Retina (tissue), 1 donor: ENCODE measurements at places on chromosomes 11 and 22.

DNA sequence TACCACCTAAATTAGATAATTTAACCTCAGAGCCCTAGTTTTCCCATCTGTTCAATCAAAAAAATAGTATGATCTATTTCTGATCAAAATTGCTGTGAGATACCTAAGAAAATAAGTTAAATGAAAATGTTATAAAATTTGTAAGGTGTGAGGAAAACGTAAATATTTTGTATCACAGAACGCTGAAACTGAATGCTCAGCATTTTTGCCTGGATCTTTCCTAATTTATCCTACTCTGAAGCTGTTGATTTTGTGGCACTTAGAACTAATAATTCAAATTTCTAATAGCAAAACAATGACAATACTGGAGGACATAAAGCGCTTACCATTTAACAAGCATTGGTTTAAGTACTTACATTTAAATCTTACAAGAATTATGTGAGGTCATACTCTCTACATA lies 674.2 kb downstream of the FAM181B start:
- no peak for DNase-seq

DNA sequence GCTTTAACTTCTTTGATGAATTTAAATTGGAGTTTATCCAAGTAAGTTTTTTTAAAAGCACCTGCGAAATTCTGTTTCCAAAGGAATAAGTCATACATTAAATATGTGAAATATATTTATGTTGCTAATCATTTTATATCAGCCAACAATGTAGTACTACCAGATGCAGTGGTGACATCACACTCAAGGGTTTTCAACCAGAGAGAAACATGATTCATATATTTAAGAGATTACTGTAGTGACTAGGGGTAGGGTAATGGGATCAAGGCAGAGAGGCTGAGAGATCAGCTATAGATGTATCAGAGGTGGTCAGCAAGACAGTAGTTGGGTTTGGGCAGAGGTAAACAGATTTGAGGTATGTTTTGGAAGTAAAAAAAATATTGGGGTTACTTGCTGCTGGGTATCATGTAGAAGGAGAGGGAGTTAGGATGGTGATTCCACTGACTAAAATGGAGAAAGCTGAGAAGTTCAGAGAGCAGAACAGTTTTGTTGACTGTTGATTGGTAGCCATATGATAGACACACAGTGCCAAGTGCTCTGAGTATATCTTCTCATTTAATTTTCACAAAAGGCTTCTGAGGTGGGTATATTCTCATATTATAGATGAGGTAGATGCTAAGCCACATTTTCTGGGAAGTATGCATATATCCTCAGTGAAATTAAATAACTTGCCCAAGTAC lies 39.4 kb downstream of the CEP57 start:
- no peak for DNase-seq

- DNase-seq, result no peak
Observed at GRCh38 chr11:81039916-81040524, 1599.2 kb upstream of the TENM4 start.

DNA sequence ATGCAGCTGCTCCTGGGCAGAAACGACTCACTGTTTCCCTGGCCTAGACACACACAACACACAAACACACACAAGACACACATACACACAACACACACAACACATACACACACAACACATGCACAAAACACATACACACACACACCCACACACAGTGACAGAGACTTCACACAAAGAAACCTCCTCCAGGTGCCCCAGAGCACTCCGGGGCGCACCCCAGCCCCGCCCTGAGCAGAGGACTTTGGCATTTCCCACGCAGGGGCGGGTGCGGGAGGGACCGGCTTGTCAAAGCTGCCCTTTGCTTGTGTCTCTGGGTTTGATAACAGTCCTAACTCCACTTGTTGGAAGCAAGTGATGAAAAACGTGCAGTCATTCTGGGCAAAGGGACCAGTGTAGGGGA lies 6.5 kb downstream of the APOBEC3A start:
- no peak for DNase-seq

GRCh38 chr11:90310210-90310609 lies 87.4 kb upstream of the CHORDC1 start:
- no peak for DNase-seq

DNA sequence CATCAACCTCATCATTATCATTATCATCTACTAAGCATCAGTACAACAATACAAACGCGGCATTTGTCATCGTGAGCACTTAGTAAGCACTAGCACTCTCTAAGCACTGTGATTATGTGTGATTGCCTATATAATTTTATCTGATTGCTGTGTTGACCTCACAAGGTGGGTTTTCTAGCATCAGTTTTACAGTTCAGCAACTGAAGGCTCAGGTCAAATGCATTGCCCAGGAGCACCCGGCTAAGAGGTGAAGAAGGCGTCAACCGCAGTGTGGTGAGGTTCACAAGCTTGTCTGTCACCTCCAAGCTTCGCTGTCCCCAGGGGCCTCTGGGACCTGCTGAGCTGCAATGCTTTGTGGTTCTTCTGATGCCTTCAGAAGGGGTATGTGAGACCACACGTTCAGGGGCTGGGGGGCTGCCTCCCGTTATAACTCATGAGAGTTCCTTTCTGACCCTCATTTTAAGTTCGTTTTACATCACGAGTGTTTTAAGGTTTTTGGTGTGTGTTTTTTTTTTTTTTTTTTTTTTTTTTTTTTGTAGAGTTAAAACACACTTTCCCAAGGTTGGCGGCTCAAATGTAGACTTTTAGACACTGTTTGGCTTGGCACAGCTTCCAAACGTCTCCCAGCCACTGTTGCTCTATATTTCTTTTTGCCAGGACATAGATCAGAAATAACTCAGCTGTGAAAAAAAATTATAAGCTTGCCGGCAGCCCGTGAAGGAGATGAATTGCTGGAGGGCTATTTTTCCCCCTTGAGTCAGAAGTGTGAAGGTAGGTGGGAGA lies 33.8 kb upstream of the SCUBE1 start:
- DNase-seq, result no peak

- no peak for DNase-seq
Observed at GRCh38 chr22:23478175-23478574, 101.9 kb downstream of the IGLL1 start.

GRCh38 chr11:134719397-134719796 lies 307.4 kb upstream of the B3GAT1 start:
- DNase-seq, result no peak

DNA sequence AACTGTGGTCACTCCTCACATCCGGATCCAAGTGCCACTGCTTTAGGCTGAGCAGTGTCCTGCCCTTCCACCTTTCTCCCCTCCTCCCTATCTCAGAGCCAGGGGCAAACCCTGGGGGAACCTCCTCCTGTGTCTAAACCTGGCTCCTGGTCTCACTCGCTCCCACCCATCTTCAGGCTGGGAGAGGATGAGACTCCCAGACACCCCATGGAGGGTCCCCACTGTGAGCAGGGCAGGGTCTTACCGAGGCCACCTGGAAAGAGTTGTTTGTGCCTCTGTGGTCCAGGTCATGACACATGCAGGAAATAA lies 93.6 kb downstream of the PDE2A start:
- DNase-seq, result no peak

DNA sequence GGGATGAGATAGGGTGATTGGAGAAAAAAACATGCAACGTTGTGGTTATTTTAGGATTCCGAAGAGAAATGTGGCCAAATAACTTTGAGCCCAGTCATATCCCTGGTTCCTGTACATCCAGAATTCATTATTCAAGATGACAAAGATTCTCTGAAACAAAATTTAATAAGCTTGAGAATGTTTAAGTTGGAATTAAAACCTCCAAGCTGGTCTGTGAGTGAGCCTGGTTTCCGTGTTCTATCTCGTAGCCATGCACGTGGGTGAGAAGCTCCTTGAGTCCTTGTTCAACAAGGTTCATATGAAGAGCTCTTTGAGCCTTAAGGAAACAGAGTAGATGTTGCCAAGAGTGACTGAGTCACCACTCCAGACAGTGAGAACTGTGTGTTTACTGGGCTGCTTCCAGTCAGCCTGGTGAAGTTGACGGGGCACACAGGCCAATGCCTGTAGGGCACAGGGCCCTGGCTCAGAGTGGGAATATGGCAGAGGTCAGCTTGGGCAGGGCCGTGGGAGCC lies 206.5 kb downstream of the NAV2 start:
- no peak for DNase-seq

DNA sequence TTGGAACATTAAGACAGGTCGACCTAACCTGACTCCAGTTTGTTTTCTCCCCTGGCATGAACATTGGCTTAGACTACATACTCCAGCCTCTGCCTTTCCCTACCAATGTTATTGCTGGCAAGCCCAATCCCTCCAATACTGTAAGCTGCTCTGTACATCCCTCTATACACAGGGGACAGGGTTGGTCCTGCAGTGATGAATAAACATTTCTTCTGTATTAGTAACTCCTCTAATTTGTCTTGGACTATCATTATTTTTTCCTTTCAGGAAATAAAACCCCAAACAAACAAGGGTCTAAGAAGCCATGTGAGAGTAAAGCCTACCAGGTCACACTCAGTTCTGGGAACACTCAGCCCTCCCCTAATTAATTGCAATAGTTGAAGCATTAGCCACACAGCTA lies 35.1 kb upstream of the FJX1 start:
- DNase-seq, result no peak

GRCh38 chr11:72702577-72703241 lies 28.5 kb upstream of the PDE2A start:
- DNase-seq, result no peak

- DNase-seq, result no peak
Observed at GRCh38 chr11:66580803-66581202, 12.1 kb downstream of the CCDC87 start.

GRCh38 chr11:70360211-70360610 lies 38.1 kb upstream of the CTTN start:
- no peak for DNase-seq

DNA sequence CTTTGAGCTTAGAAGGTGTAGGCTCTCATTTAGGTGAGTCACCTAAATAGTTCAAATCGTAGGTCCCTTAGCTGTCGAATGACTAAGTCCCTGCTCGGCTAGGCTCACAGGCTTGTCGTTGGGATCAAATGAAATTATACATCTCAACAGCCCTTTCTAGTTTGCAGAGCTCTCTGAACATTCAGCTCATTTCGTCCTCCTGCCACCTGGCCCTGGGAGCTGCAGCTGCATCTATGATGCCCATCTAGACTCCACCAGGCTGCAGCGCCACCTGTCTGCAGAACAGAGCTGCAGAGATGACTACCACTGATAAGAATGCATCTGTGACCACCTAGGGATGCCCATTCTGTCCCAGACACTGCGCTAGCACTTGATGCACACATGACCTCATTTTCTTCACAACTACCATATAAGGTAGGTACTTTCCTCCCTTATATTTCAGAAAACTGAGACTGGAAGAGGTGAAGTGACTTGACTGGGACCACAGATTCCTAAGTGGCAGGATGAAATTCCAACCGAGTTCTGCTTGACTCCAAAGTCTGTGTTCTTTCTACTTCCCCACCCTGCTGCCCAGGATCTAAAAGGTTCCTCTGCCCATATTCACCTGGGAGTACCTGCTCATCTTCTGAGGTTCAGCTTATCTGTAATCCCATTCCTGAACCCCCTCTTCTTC lies 141.1 kb upstream of the NARS2 start:
- DNase-seq, result peak; percentile 78

DNA sequence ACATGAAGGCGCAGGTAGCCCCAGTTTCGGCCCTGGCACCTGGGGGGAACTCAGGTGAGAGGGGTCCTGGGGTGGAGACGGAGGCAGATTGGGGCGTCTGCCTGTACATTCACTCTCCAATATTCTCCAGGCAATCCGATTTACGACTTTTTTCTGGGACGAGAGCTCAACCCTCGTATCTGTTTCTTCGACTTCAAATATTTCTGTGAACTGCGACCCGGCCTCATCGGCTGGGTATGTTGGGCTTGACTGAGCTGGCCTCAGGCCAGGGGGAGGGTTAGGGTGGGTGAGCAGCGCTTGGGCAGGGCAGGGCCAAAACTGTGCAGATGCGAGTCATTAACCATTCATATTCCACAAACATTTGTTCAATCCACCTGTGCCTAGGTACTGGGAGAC lies 1.7 kb downstream of the TM7SF2 start:
- DNase-seq, result no peak

DNA sequence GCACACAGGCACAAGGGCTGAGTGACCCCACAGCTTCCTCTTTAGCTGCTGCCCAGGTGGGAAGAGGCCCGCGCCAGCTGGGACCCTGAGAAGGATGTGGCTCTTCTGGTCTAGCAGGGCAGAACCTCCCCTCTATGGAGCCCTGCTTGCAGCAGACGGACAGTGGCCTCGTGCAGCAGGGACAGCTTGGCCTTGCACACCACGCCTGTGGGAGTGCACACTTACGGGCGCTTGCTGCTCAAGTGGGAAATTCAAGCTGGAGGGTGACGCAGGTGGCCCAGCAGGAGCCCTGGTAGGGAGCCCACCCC lies 971.4 kb downstream of the BRD1 start:
- no peak for DNase-seq

DNA sequence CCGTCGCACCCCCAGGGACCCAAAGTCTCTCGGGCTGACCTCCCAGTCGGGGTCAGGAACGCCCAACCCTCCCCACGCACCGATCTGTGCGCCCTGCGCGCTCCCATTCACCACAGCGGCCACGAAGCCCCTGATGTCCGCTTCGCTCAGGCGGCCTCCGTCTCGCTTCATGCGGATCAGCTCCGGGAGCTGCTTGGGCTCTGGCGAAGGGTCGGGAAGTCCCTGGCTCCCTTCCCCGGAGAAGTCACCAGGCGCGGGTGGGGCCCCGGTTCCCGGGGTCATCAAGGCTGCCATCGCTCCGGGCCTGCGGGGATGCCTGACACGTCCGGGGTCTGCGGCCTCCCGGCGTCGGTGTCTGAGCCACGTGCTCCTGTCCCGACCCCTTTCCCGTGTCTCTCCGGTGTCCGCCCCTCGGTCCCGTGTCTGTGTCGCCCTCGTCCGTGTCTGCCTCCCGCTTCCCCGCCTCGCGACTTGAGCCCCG lies 356 bp downstream of the TYMP start:
- DNase-seq, result peak; percentile 50

DNA sequence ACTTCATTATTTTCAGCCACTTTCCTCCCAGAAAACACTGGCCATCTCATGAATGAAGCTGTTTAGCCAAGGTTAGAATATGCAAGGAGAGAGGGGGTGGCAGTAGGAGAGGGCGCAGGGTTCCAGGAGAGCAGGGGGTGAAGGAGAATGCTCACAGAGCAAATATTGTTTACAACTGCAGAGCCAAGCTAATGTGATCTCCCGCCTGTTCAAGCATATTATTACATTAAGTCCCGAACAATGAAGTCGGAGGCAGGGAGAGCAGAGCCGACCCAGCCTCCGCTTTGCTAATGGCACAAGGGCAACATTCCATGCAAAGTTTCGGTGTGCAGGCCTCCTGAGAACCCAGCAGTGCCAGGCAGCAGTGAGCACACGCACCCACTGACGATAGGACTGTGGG lies 80.1 kb downstream of the MICAL3 start:
- DNase-seq, result peak; percentile 75

- no peak for DNase-seq
Observed at GRCh38 chr11:76854709-76855108, 6.0 kb upstream of the ACER3 start.

GRCh38 chr11:31913985-31914384 lies 102.9 kb upstream of the PAX6 start:
- no peak for DNase-seq
